ENCODE measurements at places on chromosomes 5 and 9. TPM values are rescaled to one million over a fixed set of nuclear protein-coding genes. Genes with fewer than 3 reads are reported as not detected.

Gene GRIN3A
- polyA plus RNA-seq = 0.09 TPM

Gene LOX
- 15.0 TPM for polyA plus RNA-seq

Gene SLC31A2
- polyA plus RNA-seq = 11.4 TPM

Gene IL31RA
- not detected for polyA plus RNA-seq

Gene RAD23B
- polyA plus RNA-seq = 66.4 TPM

Gene TAF11L10
- not detected for polyA plus RNA-seq

Gene FUBP3
- 39.5 TPM for polyA plus RNA-seq

Gene IL17B
- polyA plus RNA-seq = 3.7 TPM

Gene LCP2
- polyA plus RNA-seq = 8.5 TPM

DNA sequence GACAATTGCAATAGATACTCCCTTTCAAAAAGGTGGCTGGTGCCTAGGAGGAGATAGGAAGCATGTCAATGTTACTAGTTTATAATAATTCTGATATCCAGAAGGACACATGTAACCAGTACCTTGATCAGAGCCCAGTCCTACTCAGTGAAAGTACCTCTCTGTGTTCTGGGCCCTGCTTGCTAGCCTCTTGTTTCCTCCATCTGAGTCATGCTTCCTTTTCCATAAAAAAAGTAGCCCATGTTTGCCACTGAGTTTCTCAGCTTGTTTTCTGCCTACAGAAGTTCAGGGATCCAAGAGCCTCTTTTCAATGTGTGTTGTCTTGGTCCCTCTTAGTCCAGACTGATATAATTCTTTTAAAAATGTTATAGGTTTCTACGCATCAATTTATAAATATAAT lies 149.0 kb downstream of the SSBP2 start:
- no peak for DNase-seq

DNA sequence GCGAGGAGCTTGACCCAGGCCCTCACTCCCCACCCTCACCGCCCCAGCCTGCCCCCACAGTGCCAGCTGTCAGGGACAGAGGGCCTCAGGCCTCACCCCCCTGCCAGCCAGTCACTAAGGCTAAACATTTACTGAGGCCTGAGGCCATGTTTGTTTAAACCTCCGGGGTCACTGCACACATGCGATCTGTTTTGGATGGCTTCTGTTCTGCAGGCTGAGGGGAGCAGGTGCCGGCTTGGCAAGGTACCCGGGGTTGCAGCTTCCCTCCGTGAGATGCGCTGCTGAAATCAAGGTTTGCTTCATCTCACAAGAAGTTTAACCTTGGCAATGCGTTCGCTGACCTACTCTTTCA lies 103.3 kb upstream of the BOD1 start:
- DNase-seq = no peak

- DNase-seq = no peak
These were observed 3.7 kb downstream of the SLC31A2 start for GRCh38 chr9:113154471-113154870.

- DNase-seq = no peak
These were observed 1312.0 kb upstream of the WWC1 start for GRCh38 chr5:166979307-166979895.

DNA sequence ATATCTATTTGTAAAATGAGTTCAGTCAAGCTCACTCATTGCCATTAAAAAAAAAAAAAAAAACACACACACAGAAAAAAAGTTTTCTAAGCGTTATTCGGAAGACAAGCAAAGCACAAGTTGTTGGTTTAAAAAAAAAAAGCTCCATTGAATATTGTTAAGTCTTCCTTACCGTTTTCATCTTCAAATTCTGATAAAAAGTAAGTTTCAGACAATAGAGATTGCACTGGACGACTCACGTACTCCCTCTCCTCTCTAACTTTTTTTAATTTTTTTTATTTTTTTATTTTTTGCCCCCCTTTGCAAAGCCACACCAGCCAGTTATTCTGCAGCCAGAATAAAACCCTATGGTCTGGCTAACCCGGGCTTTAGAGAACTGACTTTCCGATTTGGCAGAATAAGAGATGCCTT lies 544 bp downstream of the ADAMTS6 start:
- DNase-seq = peak; percentile 4

- DNase-seq = no peak
These were observed 8.7 kb upstream of the RANBP6 start for GRCh38 chr9:6024035-6024554.

- DNase-seq = no peak
These were observed 37.9 kb downstream of the ZFR start for GRCh38 chr5:32406650-32407049.

GRCh38 chr5:90696153-90696552 lies 137.6 kb downstream of the ADGRV1 start:
- DNase-seq = no peak

DNA sequence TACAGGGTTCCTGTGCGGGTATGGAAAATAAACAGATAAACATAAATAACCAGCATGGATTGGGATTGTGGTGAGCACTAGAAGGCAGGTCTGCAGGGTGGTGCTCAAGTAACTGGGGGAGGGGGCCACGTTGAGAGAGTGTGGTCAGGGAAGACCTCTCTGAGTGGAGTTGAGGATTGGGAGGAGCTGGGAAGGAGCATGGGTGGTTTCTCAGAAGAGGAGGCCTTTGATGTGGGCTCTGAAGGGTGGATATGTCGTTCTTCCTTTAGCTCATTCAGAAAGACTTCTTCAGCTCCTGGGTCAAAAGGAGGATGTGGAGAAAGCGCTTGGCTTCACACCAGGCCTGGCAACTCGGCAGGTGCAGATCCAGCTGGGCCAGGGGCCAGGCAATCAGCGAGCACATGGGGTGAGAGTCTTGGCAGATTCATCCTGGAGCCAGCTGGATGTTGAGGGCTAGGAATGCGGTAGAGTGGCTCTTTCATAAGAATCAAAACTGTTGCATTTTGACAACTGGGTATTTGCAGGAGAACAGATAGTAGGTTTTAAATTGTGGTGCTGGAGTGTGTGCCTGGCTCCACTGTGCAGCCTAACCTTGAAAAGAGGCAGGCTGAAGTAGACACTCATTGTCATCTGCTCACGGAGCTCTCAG lies 71.7 kb downstream of the PCSK5 start:
- DNase-seq = no peak

GRCh38 chr5:351921-352245 lies 30.4 kb downstream of the AHRR start:
- no peak for DNase-seq

DNA sequence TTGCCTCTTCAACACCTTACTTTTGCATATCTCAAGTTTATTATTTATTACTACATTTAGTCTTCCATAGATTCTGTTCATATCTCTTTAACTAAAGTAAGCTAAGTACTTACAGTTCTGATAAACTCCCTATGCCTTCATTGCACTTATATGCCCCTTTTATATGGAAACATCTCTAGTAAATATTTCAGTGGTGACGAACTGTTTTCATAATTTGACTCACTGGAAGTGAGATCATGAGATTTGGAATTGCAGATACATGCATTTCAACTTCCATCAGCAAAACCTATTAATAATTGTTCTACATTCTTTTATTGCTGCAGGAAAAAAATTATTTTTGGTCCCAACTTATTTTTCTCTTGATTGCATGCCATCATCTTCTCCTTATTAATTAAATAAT lies 263.5 kb downstream of the CD180 start:
- DNase-seq = no peak

- no peak for DNase-seq
These were observed 8.3 kb upstream of the ABCA1 start for GRCh38 chr9:104936291-104936690.

GRCh38 chr5:148739023-148739422 lies 84.7 kb upstream of the HTR4 start:
- DNase-seq = no peak

DNA sequence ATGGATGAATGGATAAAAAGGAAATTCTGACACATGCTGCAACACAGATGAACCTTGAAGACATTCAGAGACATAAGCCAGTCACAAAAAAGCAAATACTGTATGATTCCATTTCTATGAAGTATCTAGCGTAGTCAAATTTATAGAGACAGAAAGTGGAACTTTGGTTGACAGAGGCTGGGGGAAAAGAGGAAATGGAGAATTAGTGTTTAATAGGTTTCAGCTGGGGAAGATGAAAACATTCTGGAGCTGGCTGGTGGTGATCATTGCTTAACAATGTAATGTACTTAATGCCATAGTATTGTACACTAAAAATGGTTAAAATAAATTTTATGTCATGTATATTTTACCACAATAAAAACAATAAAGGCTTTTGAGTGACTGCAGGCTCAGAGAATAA lies 24.2 kb downstream of the PPIC start:
- peak; percentile 3 for DNase-seq

DNA sequence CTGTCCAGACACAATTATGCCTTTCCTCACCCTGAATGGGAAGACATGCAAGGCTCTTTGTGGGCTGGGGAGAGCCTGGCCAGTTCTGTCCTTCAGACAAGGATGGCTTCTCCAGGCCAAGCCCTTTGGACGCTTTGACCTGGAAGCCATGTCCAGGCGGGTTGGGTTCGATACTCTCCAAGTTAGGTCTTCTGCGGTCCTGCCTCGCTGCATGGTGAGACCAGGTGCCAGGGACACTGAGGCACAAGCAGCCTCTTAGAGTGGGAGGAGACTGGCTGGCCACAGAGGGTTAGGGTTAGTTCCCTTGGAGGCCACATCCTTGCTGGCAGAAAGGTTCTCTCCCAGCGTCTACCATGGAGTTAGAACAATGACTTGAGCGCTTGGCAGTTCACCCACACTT lies 67.6 kb downstream of the SHB start:
- no peak for DNase-seq

- DNase-seq = no peak
These were observed 88.3 kb downstream of the LHX2 start for GRCh38 chr9:124099860-124100259.

DNA sequence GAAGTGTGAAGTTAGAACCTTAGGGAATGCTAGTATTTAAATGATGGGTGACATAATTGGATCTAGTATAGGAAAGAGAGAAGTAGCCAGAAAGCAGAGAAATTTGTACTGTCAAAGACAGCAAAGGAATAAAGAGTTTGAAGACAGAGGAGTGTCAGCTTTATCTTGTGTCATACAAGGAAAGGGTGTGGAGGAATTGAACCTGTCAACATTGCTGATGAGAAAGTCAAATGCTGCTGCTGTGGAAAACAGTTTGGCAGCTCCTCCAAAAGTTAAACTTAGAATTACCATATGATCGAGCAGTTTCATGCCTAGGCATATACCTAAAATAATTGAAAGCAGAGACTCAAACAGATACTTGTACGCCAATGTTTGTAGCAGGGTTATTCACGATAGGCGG lies 63.7 kb downstream of the DENND4C start:
- no peak for DNase-seq

- DNase-seq = no peak
These were observed 33.1 kb downstream of the NDUFAF2 start for GRCh38 chr5:60977956-60978737.

DNA sequence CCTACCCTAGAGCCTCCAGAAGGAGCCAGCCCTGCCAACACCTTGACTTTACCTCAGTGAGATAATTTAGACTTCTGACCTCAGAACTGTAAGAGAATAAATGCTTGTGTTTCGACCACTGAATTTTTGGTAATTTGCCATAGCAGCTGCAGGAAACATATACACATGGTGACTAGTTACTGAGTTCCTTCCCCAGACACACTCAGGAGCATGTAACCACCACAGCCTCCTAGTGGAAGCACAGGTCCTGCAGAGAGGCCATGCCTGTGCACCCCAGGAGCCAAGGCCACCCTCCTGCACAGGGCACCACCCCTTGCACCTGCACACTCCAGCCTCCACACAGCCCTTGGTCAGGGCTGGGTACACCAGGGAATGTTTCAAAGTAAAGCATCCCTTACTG lies 7.6 kb upstream of the CAMSAP1 start:
- DNase-seq = no peak

GRCh38 chr5:1322955-1323802 lies 21.7 kb downstream of the CLPTM1L start:
- no peak for DNase-seq

DNA sequence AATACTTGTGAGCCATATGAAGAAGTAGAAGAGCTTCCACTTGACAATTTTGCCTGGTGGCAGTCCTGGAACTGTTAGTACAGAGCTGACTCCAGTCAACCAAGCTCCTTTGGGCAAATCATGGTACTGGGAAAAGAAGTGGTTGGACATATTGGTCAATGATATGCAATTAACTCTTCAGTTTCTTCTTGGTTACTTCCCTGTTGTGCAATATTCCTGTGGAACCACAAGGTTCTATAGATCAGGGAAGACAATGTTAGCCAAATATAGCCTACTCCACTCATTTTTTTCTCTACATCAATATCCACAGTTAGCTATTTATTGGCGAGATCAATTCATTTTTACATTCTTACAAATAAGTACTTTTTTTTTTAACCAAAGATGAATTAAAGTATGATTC lies 14.4 kb upstream of the GDA start:
- no peak for DNase-seq

DNA sequence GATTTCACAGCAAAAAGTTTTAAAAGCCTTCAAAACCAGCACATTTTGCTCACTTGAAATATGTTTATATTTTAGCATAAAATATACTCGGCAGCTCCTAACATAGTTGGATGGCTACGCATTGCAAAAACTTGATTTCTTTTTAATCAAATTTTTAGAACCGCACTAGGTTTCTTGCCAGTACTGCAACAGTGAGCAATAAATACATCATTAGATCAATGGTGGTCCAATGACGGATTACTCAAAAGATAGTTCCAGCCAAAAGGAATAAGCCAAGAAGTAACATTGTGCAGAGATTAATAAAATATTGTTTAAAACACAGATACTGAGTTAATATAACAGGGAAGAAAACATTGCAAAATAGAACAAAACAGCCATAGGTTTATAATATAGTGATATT lies 5.5 kb downstream of the MARCHF3 start:
- DNase-seq = no peak

GRCh38 chr5:109693535-109694400 lies 4.0 kb downstream of the MAN2A1 start:
- no peak for DNase-seq

GRCh38 chr5:113293068-113293974 lies 141.5 kb downstream of the TSSK1B start:
- DNase-seq = no peak

DNA sequence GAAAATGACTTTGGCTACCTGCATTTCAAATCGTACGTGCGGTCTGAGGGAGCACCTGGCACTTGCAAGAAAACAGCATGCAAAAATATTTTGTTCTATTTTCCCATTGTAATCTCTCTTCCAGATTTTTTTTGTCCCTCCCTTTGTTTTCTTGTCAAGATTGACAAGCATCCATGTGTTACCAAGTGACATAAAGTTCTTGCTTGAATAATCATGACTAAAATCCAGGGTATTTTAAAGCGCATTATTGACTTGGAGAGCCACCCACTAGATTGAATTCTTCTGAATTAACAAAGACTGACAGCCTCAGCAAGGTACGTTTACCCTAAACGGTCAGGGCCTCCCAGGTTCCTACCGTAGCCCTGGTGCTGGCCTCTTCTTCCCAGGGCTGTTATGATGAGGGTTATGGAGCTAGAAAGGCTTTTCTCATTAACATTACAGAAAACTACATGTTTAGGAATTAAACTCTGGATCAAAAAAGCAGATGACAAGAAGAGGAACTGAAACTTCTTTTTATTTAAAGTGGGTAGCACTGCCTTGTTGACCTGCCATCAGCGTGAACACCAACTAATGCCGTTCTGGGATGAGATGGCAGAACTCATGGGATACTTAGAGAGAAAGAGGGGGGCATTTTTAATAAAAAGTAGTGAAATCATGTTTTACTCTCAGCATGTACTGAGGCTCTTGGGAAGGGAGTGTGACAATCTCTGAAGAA lies 297.0 kb downstream of the EFNA5 start:
- DNase-seq = no peak
